ENCODE measurements at places on chromosomes 4 and X. TPM values are rescaled to one million over a fixed set of nuclear protein-coding genes. Genes with fewer than 3 reads are reported as not detected.

The MAGEA11 gene
- not detected for total RNA-seq

DNA sequence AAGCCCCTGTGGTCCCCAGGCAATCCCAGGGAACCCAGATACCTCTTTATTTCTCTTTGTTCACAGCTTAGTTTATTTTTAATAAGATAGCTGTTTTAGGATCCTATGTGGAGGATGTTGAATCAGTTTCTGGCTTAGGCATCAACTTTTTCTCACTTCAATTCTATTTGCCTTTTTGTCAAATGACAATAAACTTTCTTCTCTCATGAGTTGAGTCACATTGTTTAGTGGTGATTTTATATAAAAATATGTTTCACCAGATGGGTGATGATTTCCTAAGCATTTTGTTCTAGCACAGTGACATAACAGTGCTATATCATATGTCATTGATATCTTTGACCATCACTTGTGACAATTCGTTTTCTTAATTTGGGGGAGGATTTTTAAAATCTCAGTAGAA is 198.1 kb upstream of the PUDP start:
- no peak overlapping the region for H3K4me3 ChIP-seq
- H3K27me3 ChIP-seq = peaks cover 51% of the 10 kb centered on the region
- DNase-seq = no peak
- no peaks in the 10 kb centered on the region for H3K36me3 ChIP-seq
- H3K4me1 ChIP-seq = no peaks in the 10 kb centered on the region

- no peak for DNase-seq
- H3K27me3 ChIP-seq = no peaks in the 10 kb centered on the region
- H3K27ac ChIP-seq = no peak overlapping the region
These were observed 20.3 kb upstream of the SOD3 start for GRCh38 chr4:24775032-24775605.

The SPANXN3 gene
- total RNA-seq = not detected

DNA sequence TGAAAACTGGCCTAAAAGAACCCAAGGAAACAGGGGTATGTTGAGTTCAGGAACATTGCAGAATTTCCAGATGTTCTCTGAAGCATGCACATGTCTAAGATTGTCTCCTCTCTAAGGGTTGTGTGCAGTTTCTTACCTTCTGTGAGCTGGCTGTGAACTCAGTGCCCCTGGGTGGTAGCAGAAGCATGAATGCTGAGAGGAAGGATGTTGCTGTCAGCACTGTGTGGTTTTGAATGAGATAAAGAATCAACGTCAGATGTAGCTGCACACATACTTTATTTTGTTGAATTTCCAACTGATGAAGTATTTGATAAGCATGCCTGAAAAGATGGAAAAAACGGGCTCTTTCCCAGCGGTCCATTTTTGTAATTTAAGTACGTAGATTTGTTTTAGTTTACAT is 23.8 kb upstream of the CD38 start:
- H3K36me3 ChIP-seq = no peaks in the 10 kb centered on the region
- H3K4me1 ChIP-seq = no peaks in the 10 kb centered on the region
- no peak for DNase-seq
- H3K27me3 ChIP-seq = no peaks in the 10 kb centered on the region

GRCh38 chrX:103536071-103536470 is 16.8 kb upstream of the RAB40A start:
- no peak for DNase-seq
- H3K4me1 ChIP-seq = no peaks in the 10 kb centered on the region
- H3K27me3 ChIP-seq = peaks cover 30% of the 10 kb centered on the region
- no peaks in the 10 kb centered on the region for H3K36me3 ChIP-seq

DNA sequence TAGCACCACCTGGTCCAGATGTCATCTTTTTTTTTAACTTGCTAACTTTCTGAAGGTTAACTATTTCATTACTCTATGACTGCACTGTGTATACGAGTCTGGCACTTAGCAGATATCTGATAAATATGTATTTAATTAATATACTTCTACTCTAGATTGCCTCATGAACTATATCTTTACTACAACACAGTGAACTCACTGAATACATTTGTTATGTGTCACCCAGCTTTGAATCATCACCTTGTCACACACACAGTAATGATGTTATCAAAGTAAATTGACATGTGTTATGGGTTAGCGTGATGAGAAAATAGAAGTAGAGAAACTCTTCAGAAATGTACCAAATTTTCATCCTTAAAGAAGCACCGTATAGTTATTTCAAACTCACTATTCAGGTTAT is 419.3 kb upstream of the ADGRL3 start:
- H3K4me3 ChIP-seq = no peak overlapping the region
- no peak for DNase-seq
- H3K4me1 ChIP-seq = no peaks in the 10 kb centered on the region
- H3K27me3 ChIP-seq = no peaks in the 10 kb centered on the region

The FAM47E gene
- total RNA-seq = 6.3 TPM

GRCh38 chr4:76830964-76831703 is 66.8 kb downstream of the SOWAHB start:
- DNase-seq = peak; percentile 62
- H3K4me1 ChIP-seq = peaks cover 29% of the 10 kb centered on the region
- H3K4me3 ChIP-seq = no peak overlapping the region
- no peaks in the 10 kb centered on the region for H3K36me3 ChIP-seq

The PRR32 gene
- total RNA-seq = not detected

GRCh38 chr4:34269613-34270012 is 1974.7 kb downstream of the ARAP2 start:
- no peak for DNase-seq
- no peak overlapping the region for H3K27ac ChIP-seq
- no peak overlapping the region for H3K4me3 ChIP-seq

DNA sequence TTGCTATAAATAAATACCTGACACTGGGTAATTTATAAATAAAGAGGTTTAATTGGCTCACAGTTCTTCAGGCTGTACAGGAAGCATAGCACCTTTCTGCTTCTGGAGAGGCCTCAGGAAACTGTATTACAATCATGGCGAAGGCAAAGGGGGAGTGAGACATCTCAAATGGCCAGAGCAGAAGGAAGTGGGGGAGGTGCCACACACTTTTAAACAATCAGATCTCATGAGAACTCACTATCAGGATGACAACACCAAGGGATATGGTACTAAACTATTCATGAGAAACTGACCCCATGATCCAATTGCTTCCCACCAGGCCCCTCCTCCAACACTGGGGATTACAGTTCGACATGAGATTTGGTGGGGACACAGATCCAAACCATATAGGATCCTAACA is 11.7 kb upstream of the TCEAL9 start:
- no peak overlapping the region for H3K27ac ChIP-seq
- no peaks in the 10 kb centered on the region for H3K36me3 ChIP-seq
- no peaks in the 10 kb centered on the region for H3K4me1 ChIP-seq
- no peak for DNase-seq
- H3K4me3 ChIP-seq = no peak overlapping the region
- H3K27me3 ChIP-seq = peaks cover 33% of the 10 kb centered on the region

The CT45A2 gene
- total RNA-seq = not detected

- no peaks in the 10 kb centered on the region for H3K36me3 ChIP-seq
- no peak for DNase-seq
- no peak overlapping the region for H3K27ac ChIP-seq
- peaks cover 3% of the 10 kb centered on the region for H3K27me3 ChIP-seq
These were observed 116.8 kb upstream of the KIT start for GRCh38 chr4:54540931-54541330.

- peaks cover 3% of the 10 kb centered on the region for H3K36me3 ChIP-seq
- no peak overlapping the region for H3K4me3 ChIP-seq
- H3K27ac ChIP-seq = no peak overlapping the region
- no peaks in the 10 kb centered on the region for H3K4me1 ChIP-seq
- H3K27me3 ChIP-seq = peaks cover 31% of the 10 kb centered on the region
These were observed 135.0 kb downstream of the AMMECR1 start for GRCh38 chrX:110182865-110183264.

DNA sequence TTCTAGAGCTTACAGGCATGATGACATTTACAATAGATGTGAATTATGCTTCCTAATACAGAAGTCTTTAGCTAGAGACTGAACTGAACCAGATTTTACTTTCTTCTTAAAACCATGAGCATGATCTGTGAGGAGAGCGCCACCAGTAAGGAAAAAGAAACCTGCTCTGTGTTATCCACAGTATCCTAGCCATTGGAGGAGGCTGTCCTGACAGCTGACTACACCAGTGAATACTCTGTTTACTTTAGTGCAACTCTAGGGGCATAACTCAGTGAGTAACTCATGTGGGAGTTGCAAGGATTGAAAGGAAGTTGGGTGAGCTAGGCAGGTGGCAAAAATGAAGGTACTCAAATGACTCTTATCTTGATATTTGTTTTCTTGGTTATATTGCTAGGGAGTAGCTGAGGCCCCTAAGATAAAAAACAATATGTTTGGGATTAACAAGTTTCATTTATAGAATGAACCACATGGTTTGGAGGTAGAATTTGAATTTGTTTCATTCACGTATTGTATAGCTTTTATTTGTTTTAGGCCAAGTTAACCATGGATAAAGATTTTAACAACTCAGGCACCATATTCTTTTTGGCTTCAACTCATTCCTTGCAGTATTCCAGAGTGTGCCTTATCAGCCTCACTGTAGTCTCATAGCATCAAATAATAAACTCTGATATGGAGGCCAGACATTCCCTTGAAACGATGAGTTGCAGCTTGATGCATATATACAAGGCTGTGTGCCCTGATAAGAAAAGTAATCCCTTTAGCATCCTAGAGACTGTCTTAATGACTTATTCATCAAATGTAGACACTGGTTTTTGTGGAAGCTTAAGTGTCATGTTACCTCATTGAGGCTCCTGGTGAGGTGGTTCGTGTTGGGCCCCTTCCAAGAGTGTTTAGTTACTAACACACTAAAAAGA is 2.5 kb downstream of the BMP3 start:
- peaks cover 43% of the 10 kb centered on the region for H3K27me3 ChIP-seq
- peaks cover 2% of the 10 kb centered on the region for H3K4me1 ChIP-seq
- DNase-seq = no peak
- no peaks in the 10 kb centered on the region for H3K36me3 ChIP-seq
- H3K27ac ChIP-seq = no peak overlapping the region
- H3K4me3 ChIP-seq = no peak overlapping the region

- peak overlapping the region; percentile 93 for H3K27ac ChIP-seq
- peak; percentile 63 for DNase-seq
- H3K4me3 ChIP-seq = peak overlapping the region; percentile 72
These were observed 385 bp downstream of the DCLK2 start for GRCh38 chr4:150078579-150079080.

GRCh38 chr4:59553721-59554091 is 1646.4 kb upstream of the ADGRL3 start:
- DNase-seq = no peak
- H3K27ac ChIP-seq = no peak overlapping the region
- no peaks in the 10 kb centered on the region for H3K27me3 ChIP-seq
- H3K4me3 ChIP-seq = no peak overlapping the region

The NLRP2B gene
- total RNA-seq = not detected

- no peak overlapping the region for H3K27ac ChIP-seq
- H3K4me1 ChIP-seq = no peaks in the 10 kb centered on the region
- H3K36me3 ChIP-seq = no peaks in the 10 kb centered on the region
- DNase-seq = no peak
These were observed 161.3 kb downstream of the FNIP2 start for GRCh38 chr4:158929939-158930638.

The AKAP14 gene
- 7.9 TPM for total RNA-seq

GRCh38 chr4:8108261-8108660 is 50.4 kb downstream of the ABLIM2 start:
- no peak overlapping the region for H3K27ac ChIP-seq
- H3K27me3 ChIP-seq = no peaks in the 10 kb centered on the region
- no peak for DNase-seq
- H3K4me1 ChIP-seq = no peaks in the 10 kb centered on the region
- no peaks in the 10 kb centered on the region for H3K36me3 ChIP-seq
- no peak overlapping the region for H3K4me3 ChIP-seq

The AKAP4 gene
- not detected for total RNA-seq

GRCh38 chr4:107630185-107630705 is 89.8 kb downstream of the PAPSS1 start:
- no peak overlapping the region for H3K27ac ChIP-seq
- peaks cover 6% of the 10 kb centered on the region for H3K36me3 ChIP-seq
- DNase-seq = no peak

DNA sequence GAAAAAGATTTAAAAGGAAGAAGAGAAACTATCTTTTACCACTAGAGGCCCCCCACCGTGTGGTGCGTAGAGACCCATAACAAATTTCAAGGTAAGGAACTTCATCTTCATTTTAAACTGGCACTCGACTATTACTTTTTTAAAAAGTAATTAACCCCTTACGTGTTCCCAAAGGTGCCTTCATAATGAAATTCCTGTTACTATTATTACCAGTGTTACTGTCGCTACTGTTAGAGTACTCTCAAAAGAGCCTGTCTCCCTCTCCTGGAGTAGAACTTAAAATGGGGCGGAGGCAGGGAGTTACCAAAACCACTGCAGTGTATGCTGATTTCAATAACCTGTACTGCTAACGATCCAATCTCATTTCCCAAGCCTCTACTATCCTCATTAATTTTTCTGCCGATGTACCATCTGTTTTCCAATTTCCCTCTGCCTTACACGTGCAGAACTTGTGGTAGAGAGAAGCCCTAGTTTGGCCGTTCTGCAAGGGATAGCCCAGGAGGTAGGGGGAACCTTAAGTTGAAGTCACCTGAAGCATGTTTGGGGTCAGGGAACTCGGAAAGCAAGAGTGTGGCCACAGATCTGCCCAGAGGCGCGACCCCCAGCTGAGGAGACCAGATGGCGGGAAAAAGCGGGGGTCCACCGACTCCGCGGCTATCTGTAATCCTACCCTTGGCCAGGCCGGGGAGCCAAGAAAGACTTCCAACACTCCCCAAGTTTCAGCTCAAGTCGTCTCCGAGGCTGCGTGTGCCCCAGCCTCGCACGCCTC is 720 bp upstream of the STK26 start:
- peaks cover 58% of the 10 kb centered on the region for H3K27me3 ChIP-seq
- no peaks in the 10 kb centered on the region for H3K36me3 ChIP-seq
- peak overlapping the region; percentile 44 for H3K4me3 ChIP-seq
- H3K27ac ChIP-seq = no peak overlapping the region

GRCh38 chr4:187679450-187679849 is 316.1 kb upstream of the ZFP42 start:
- no peaks in the 10 kb centered on the region for H3K4me1 ChIP-seq
- no peak overlapping the region for H3K4me3 ChIP-seq
- no peak overlapping the region for H3K27ac ChIP-seq
- no peak for DNase-seq
- peaks cover 3% of the 10 kb centered on the region for H3K27me3 ChIP-seq

The TMEM47 gene
- 42.6 TPM for total RNA-seq

The CPE gene
- 135 TPM for total RNA-seq

The UCP1 gene
- 0.40 TPM for total RNA-seq

All from lung (tissue), 17 donors.